NCI-H345 (cell line): ENCODE measurements at places on chromosomes 12 and 14.

- no peak for DNase-seq
These were observed 214.1 kb upstream of the PLEKHG7 start for GRCh38 chr12:92488735-92489134.

GRCh38 chr12:65613692-65614091 lies 210.6 kb upstream of the HMGA2 start:
- no peak for DNase-seq

GRCh38 chr12:91662021-91662420 lies 479.4 kb upstream of the DCN start:
- no peak for DNase-seq

DNA sequence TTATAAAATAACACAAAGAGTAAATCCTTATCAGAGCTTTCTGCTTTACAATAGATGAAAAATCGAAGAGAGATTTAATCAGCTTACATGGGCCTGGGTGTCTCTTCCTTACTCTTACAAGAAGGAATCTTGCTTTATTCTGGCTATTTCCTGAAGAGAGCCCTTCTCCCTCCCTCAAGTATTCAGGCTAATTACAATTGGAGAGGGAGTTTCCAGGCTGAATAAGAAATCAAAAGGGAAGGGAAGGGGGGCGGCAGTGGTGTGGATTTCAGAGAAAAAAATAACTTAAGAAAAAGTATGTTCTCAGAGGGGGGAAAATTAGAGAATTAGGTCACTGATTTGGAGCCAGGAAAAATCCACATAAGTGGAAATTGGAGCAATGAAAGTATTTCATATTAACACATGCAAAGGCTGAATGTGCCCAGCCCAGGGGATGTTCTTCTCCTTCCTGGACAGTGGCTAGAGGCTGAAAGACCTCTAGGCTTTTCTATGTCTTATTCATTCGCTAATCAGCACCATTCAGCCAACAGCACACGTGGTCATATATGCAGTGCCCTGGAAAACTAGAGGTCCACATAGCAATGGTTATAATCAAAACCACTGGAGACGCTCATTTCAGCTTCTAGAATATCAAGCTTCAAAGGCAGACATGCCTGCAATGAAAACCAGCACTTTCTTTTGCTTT lies 158.9 kb upstream of the BTG1 start:
- no peak for DNase-seq

GRCh38 chr14:53946071-53946403 lies 10.6 kb downstream of the BMP4 start:
- DNase-seq = no peak

DNA sequence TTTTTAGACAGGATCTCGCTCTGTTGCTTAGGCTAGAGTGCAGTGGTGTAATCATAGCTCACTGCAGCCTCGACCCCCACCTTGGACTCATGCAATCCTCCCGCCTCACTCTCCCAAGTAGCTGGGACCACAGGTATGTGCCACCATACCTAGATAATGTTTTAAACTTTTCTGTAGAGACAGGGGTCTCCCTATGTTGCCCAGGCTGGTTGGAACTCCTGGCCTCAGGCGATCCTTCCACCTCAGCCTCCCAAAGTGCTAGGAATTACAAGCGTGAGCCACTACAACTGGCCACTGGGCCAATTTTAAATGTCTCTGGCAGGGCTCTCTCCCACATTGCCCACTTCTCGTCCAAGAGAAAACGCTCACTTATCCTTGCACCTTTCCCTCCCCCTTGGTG lies 66.5 kb upstream of the DACT1 start:
- DNase-seq = no peak

DNA sequence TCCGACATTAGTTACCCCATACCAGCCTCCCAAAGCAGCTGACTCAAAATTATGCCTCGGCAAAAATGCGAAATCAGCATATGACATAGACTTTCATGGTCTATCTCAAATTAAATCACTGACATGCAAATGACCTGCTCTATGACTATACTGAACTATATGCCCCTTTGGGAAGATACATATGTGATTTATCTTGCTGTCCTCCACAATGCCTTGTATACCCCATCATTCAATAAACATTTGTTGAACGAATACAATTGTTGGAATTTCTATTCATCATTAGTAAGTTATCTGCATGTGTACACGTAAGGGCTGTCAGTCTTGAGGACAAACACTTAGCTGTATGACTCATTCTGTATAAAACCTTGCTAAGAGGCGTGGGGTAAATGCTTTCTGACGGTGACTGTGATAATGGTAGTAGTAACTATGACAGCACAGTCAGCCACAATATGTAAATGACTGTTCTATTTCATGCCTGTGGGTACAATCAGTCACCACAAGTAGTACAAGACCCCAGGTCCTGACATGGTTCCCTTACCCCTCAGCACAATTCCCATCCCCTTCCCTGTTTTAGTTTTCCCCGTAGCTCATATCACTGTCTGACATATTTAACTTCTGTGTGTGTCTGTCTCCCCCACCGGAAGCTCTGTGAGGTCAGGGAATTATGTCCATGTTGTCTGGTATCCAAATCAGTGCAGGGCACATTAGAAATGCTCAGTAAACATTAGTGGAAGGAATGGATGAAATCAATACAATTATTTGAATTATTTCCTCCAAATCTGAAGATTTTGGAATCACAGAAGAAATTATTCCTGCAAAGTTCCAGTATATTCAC lies 42.8 kb downstream of the STXBP6 start:
- DNase-seq = peak; percentile 53

GRCh38 chr12:117042171-117042842 lies 56.9 kb downstream of the TESC start:
- no peak for DNase-seq

GRCh38 chr12:82876075-82876474 lies 189.4 kb downstream of the TMTC2 start:
- no peak for DNase-seq

- DNase-seq = no peak
These were observed 120.9 kb downstream of the TMEM132C start for GRCh38 chr12:128387811-128388422.

GRCh38 chr12:68200854-68201253 lies 24.8 kb downstream of the IL26 start:
- no peak for DNase-seq

DNA sequence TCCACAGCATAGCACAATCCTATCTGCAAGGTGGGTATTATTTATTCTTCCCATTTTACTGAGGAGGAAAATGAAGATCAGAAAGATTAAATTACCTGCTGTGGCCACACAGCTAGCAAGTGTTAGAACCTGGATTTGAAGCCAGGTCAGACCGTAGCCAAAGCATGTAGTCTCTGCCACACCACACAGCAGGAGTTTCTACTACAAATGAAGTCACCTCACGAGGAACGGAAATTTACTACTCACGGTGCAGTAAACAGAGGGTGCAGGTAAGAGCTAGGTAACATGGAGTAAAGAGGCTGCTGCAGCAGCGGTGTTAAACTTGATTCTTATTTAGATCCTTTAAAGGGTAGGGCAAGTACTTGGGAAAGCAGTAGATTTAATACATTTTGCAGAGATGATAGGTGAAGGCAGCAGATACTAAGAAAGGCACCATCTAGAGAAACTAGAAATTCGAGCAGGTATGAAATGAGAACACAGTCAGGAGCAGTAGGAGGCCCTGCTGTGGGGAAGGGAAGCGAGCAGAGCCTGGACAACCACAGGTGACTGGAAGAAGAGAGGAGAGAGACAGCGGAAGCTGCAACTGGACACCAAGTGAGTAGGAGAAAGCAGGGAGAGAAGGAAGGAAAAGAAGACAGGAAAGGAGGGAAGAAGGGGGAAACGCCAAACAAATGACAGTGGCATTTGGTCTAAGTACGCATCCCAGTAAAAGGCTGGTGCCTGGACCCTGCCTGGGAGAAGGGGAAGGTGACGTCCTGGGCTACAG lies 21.5 kb downstream of the SPTB start:
- DNase-seq = no peak

DNA sequence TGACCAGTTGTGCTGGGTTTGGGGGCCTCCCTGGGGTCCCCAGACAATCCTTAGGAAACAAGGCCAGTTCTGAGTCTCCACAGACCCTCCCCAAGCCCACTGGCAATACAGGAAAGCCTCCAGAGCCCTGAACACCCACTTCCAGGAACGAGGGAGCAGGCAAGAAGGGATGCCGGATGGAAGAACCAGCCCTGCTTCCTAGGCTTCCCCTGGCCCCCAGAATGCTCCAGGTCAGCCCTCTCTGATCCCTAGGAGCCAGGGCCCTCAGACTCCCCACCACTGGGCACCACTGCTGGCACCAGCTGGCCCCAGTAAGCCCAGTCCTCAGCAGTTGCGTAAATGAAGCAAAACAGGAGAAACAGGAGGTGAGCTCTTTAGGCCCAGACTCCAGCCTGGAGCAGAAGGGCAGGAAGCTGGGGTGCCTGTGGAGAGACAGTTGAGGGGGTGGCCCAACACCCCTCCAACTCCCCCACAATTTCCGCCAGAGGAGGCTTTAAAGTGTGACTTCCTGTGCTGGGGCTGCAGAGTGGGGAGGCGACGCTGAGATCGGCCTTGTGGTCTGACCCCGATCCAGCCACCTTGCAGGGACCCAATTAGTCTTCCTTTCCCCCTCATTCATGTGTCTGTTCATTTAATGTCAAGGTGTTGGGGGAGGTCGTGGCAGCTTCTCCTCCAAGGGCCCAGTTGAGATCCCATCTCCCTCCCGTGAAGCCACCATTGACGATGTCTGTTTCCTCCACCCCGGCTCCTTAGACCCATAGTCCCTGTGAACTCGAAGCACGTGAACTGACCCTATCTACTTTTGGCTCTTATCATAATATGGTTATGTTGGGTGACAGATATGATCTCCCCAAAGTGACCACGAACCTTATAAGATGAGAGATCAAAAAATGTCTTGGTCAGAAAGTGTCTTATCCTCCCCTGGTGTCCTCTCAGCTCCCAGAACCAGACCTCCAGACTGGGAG lies 4.7 kb downstream of the TNFRSF1A start:
- no peak for DNase-seq

DNA sequence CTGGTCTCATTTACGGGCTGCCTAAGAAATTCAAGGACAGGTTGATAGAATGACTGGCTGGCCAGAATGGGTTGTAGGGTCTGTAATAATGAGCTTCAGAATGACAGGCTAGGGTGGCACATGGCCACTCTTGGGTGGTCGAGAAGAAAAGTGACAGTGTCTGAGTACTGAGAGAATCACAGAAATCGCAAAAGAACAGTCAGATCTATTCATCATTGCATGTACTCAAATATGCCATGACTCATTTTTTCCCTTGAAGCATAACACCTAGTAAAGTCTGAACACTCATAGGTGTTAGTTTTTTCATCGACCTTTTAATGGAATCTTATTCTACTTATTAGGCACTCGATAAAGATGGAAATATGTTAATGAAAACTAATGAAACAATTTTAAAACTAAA lies 37.8 kb upstream of the SEL1L start:
- no peak for DNase-seq

DNA sequence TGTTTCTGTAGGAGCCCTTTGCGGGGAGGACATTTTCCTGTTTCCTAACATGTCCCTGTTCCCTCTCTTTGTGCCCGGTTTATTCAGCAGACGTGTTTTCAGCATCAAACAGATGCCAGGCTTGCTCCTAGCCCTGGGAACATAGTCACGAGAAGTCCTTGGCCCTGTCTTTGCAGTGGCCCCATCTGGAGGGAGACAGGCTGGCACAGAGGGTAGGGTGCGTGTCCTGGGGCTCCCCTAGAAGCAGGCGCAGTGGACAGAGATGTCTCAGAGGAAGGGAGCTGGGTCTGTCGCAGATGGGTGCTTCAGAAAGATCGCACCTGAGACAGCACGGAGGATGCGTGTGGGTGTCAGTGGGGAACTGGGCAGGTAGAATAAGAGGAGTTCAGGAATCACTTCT lies 75.0 kb upstream of the DYNC1H1 start:
- no peak for DNase-seq

DNA sequence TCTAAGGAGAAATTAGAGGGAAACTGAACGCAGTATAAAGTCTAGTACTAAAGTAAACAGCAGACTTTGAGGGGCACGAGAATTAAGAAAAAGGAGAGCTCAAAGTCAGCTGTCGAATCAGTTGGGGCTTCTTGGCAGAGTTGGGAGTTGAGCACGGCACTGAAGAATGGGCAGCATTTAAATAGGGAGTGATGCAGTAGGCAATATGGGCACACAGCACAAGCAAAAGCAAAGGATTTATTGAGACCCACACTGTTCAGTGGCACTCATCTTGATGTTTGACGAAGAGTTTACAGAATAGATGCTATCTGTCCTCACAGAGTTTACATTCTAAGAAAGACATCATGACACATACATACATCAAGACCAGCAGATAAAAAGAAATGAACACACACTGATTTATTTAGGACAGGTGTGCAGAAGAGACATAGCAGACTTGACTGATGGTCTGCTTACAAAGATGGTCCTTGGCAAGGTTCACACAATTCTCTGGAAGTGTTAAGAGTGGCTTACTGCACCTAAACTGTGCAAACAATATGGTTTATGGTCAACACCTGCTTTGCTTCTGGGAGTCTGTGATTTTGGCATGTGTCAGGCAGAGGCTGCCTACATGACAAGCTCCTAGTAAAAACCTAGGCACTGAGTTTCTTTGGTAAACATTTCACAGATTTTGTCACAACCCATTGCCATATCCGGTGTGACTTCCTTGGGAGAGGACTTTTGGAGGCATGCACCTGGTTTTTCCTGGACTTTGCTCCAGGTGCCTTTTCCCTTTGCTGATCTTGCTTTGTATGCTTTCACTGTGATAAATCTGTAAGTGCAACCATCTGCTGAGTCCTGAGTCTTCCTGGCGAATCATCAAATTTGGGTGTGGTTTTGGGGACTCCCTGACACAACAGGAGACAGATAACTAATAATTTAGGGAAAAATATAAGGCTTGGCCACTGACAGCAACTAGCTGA lies 26.3 kb downstream of the ALKBH1 start:
- peak; percentile 38 for DNase-seq

GRCh38 chr14:55129428-55130195 lies 560 bp downstream of the LGALS3 start:
- no peak for DNase-seq

DNA sequence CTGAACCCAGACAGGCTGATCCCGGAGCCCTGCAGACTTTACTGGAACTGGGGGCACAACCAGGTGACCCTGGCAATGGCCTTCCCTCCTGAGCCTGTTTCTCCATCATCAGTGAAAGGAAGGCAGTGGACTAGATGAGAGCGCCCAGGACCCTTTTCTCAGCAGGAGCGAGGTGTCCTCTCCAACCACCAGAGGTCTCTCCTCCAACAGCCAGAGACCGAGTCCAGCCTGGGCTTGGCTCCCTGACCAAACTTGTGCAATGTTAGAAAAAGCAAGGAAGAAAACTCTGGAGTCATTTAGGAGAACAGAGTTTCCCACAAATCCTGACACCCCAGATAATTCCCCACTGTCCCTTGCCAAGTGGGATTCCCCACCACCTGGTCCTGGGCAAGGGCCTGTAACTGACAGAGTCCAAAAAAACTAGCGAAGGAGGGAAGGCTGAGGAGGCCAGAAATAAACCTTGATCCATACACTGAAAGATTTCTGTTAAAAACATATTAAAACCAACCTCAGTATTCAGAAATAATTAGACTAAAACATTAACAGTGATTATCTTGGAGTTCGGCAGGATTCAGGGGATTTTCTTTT lies 9.0 kb downstream of the RPS6KL1 start:
- peak; percentile 22 for DNase-seq

- DNase-seq = no peak
These were observed 3.5 kb upstream of the KLC1 start for GRCh38 chr14:103625356-103626095.
